ENCODE measurements at places on chromosomes 2 and 18.

DNA sequence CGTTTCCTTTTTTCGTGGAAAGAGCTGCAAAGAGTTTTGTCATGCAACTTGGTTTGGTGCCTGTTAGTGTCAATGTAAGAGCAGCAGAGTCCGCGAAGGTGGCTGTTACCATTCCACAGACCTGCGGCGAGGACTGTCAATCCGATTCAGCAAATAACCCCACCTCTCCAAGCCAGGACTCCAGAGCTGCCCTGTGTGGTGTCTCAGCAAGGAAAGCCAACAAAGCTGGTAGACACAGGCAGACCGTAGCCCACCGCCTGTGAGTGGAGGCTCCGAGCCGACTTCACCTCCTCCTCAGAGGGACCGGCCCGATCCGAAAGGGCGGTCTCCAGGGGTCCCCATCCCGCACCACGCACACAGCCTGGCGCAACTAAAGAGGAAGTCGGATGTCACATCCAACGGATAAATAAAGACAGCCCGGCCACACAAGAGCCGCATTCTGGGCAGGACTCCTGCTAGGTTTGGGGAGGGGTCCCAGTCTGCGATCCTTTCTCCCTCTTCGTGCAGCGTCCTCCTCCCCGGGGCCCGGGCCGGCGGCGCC, 819 bp downstream of the ANKRD44 start:
- DNase-seq: peak; percentile 30

- no peak for DNase-seq
These were observed 116.5 kb upstream of the ZNF804A start for GRCh38 chr2:184481865-184482264.

DNA sequence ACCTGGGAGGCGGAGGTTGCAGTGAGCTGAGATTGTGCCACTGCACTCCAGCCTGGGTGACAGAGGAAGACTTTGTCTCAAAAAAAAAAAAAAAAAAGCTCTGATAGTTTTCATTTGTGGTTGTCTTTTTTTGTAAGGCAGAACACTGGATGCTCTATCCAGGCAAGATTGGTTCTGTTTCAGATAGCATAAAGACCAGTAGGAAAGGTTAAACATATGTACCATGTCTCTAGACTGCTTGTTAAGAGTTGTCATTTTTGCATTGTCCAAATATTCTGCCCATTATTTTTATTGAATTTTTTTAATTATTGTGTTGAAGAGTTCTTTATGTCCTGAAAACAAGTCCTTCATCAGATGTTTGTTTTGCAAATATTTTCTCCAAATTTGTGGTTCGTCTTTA, 60.0 kb downstream of the NCOA1 start:
- no peak for DNase-seq

DNA sequence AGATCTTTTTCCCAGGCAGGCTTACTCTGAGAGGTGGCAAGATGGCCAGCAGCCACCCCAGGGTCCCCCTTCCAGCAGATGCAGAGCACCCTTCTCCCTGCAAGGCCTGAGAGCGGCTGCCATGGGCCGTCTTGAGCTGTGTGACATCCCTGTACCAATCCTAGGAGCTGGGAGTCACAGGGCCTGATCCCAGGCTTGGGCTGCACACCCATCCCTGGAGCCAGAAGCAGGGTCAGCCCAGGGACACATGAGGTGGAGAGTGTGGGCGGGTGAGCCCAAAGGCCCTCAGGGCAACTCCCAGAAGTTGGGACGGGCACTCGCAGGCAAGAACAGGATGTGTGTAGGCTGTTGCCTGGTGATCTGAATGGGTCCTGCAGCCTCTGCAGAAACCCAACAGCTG, 40.5 kb downstream of the CROCC2 start:
- DNase-seq: no peak

All from thyroid gland (tissue), 4 donors.